H1 (cell line): ENCODE measurements at places on chromosomes 13 and 19.

DNA sequence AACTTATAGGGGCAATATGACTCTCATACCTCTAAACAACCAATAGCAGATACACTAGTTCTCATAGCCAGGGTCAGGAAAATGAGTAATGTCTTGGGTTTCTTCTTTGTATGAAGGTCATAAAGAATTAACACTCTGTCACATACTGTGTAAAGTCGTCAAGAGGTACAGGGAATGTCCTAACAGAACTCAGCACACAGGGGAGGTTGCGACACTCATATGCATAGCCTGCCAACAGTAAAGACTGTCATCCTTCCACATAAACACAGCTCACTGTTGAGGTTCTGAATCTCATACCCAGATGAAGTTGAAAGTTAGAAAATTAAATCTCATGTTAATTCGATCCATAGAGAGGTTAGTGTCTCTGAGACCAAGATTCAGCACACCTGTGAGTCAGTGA lies 34.2 kb upstream of the ZNF254 start:
- no peak for DNase-seq

GRCh38 chr19:33497131-33497777 lies 24.3 kb downstream of the PEPD start:
- DNase-seq, result no peak

DNA sequence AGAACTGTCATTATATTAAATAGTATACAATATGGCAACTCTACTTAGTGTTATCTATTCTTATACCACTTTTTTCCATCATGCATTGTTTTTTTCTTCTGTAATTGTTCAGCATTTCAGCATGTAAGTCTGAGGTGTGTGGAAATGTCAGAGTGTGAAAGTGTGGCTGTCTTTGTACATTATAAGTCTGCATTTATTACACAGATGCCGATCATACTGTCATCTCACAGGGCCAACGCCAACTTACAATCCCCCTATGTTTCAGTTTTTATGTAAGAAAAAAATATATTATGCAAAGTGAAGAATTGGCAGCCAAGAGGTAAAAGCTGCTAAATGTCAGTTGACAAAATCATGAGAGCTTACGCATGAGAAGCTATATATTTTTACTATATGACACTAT lies 42.9 kb upstream of the PCDH17 start:
- no peak for DNase-seq

GRCh38 chr19:20607943-20608342 lies 42.4 kb upstream of the ZNF737 start:
- no peak for DNase-seq

GRCh38 chr19:17570791-17571190 lies 15.3 kb downstream of the COLGALT1 start:
- DNase-seq, result no peak

- no peak for DNase-seq
Measured at GRCh38 chr19:49355909-49356353, 6.3 kb downstream of the TEAD2 start.

GRCh38 chr13:30864433-30865122 lies 41.5 kb upstream of the MEDAG start:
- no peak for DNase-seq

GRCh38 chr19:30144802-30145201 lies 202.8 kb downstream of the URI1 start:
- no peak for DNase-seq

DNA sequence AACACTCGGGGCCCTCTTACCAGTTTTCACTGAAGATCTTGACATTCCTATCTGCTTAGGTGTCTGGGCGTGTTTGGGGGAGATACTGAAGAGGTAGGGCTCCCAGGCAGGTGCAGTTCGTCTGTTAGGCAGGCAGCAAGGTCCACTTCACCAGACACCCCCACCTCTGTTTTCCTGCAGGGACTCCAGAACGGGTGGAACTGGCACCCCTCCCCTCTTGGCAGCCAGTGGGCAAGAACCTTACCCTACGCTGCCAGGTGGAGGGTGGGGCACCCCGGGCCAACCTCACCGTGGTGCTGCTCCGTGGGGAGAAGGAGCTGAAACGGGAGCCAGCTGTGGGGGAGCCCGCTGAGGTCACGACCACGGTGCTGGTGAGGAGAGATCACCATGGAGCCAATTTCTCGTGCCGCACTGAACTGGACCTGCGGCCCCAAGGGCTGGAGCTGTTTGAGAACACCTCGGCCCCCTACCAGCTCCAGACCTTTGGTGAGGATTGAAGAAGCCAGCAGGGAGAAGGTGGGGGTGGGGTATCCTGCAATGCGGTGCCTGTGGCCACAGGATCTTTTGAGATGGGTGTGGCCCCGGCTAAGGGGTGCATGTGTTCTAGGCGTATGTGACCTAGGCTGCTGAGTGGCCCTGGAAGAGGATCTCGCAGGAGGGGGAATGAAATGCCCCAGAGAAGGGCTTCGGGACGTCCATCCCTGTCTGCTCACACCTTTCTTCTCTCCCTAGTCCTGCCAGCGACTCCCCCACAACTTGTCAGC lies 3.3 kb upstream of the ICAM4 start:
- DNase-seq, result no peak

GRCh38 chr19:52533901-52534300 lies 6.4 kb downstream of the ZNF808 start:
- no peak for DNase-seq

GRCh38 chr13:106499113-106499512 lies 36.3 kb downstream of the EFNB2 start:
- no peak for DNase-seq
